T-cell (primary cell): ENCODE measurements at places on chromosomes 5 and 9.

GRCh38 chr5:67552773-67553172, 356.2 kb upstream of the CD180 start:
- DNase-seq = no peak

DNA sequence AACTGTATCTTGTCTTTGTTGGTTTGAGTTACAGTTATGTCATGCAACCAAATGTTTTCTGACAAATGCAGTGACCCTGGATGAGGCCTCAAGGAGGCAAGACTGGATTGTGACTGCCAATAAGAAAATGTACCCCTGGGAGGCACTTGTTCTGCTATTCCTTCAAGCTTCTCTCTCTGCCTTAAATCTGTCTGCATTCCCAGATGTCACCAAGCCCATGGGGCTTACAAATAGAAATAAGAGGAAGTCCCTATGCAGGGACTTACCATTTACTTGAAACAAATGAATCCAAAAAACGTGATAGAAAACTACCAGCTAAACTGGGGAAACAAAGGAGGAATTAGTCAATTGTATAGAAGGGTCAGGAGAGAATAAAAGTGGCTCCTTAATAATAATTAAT, 8.2 kb upstream of the PARP8 start:
- DNase-seq = no peak

DNA sequence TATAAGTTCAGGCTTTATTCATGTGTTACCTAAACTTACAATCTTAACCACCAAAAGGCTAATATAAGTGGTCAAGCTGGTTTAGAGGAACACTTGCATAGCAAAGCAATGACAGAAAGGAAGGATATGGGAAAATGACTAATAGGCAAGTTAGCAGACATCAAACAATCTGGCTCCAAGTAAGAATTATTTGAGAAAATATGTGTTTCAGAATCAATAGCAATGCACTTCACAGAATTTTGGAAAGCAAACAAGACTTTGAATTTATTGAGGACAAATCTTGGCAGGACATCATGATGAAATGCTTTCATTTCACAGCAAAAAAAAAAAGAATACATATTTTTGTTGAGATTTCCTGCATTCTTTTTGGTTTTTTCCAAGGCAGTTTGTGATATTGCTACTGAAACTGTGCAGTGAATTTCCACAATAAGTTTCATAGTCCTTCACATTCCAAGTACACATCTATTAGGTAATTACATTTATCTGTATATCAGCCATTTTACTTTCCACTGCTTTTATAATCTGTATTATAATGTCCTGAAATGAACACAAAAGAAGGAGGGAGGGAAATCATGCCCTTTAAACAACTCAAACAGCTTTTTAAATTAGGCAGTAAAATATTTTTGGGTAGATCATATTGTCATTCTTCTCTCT, 417.9 kb downstream of the NR2F1-AS1 start:
- DNase-seq = no peak

- no peak for DNase-seq
Observed at GRCh38 chr9:82424599-82425120, 436.1 kb downstream of the SPATA31D1 start.

DNA sequence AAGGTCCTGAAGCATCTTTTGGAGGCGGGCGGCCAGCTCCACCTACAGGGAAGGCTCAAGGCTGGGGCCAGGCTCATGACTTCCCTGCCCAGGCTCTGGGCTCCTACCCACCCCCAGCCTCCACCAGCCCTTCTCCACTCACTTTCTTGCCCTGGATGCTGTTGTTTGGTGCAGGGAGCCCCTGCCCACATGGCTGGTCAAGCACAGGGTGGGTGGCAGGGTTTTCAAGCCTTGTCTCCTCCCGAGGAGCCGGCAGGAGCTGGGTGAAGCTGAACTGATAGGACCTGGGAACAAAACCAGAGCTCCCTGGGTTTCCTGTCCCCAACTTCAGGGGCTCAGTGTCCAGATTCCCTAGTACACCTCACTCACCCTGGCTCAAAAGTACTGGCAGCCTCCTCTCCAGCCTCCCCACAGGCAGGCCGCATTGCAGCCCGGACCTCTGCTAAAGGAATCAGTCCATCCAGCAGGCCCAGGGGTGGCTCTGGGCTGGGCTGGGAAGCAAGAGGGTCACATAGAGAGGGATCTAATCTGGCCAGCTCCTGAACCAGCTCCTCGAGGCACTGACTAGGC, 6.9 kb downstream of the SHROOM1 start:
- DNase-seq = no peak

GRCh38 chr9:38226491-38226951, 157.5 kb upstream of the SHB start:
- DNase-seq = no peak

DNA sequence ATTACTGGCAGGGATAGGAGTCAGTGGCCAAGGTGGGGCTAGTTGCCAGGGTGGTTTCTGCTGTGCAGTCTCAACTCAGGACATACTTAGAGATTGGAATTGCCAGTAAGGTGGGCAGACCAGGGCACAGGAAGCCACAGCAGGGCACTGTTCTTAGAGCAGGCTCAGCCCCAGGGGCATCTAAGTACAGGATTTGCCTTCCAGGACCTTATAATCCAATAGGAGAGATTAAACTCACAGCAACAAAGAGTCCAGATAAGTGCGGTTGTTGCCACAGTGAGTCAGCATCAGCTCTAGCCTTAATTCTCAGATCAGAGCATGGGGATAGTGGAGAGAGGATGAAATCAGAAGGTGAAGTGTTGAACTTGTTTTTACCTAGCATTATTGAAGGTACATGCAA, 265.8 kb upstream of the TRPC7 start:
- no peak for DNase-seq

DNA sequence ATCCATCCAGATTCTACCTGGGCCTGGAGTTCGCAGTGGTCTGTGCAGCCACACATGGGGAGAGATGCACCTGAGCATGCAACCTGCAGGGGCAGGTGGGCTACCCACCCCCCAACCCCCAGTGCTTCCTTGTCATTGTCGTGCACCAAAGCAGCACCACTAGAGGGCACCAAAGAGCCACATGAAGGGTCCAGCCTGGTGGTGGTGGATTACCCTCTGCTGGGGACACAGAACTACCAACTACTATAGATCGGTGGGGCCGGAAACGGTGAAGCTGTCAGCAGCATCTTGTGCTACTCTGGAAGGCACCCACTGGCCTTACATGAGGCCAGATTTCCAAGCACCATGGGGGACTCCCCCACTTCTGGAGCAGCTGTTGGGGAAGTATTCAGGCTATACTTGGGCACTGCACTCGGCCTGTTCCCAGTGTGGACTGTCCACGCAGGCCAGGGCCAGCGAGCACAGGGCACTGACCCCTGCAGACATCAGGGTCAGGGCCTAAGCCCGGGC, 60.2 kb upstream of the TBC1D2 start:
- peak; percentile 68 for DNase-seq

GRCh38 chr9:111851553-111851952, 45.1 kb upstream of the UGCG start:
- no peak for DNase-seq

DNA sequence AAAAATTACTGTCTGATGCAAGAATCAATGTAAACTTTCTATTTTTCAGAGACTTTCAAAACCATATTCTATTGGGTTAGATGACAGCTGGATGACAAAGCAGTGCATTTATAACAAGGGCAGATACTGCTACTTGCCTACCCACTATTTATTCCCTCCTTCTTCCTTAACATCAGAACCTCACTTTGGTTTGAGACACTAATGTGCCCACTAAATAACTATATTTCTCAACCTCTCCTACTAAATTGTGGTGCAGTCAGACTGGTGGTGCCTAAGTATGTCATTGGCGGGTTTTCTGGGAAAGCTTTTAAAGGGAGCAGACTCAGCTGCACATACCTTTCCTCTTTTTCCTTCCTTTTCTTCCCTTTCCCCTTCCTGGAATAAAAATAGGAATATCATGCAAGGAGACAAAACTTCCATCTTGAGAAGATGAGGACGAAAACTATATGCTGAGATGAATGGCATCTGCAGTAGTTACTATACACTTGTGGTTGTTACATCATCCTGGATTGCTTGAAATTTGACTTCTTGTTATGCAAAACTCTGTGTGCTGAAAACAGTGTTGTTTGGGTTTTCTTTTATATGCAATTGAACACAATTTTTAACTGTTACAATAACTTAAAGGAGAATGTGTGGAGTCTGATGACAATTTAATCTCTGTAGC, 43.8 kb downstream of the PRR16 start:
- no peak for DNase-seq

- DNase-seq = no peak
Observed at GRCh38 chr5:108295578-108296368, 86.1 kb downstream of the FBXL17 start.

- no peak for DNase-seq
Observed at GRCh38 chr5:170474489-170475274, 29.1 kb upstream of the KCNIP1 start.

GRCh38 chr5:146409054-146409671, 38.0 kb upstream of the TCERG1 start:
- no peak for DNase-seq

- no peak for DNase-seq
Observed at GRCh38 chr5:41842777-41843176, 27.4 kb downstream of the OXCT1 start.

GRCh38 chr9:128216781-128217553, 13.8 kb downstream of the DNM1 start:
- no peak for DNase-seq

DNA sequence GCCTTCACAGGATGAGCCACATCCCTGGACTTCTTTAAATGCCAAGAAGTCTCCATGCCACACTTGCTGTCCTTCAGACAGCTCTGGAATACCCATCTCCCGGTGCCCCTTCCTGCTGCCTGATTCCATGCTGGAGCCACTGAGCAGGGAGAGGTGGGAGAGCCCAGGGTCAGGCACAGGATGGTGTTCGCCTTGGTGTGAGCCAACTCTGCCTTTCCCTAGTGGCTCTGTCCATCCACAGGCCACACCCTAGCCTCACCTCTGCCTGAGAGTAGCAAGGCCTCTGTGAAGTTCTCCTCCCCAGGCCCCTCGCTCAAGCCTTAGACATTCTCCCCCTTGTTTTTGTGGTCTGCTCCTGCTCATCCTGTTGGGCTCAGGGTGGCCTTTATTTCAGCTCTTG, 54.2 kb upstream of the ANGPTL2 start:
- DNase-seq = no peak

DNA sequence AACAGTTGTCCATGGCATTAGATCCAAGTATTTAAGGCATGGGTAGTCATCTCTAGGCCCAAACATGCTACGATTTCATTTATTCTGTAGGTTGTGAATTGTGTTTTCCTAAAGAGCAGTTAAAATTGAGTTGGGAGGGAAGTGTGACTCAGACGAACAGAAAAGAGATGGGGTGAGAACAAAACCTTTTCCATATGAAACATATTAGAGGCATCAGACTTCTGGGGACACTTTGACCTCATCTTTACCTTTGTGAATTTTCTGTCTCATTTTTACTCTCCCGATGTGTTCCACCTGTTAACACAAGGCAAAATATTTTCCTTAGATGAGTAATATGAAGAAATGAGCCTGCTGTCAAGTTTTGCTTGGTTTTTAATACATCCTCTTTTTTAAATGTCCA, 181.3 kb downstream of the ESM1 start:
- no peak for DNase-seq

DNA sequence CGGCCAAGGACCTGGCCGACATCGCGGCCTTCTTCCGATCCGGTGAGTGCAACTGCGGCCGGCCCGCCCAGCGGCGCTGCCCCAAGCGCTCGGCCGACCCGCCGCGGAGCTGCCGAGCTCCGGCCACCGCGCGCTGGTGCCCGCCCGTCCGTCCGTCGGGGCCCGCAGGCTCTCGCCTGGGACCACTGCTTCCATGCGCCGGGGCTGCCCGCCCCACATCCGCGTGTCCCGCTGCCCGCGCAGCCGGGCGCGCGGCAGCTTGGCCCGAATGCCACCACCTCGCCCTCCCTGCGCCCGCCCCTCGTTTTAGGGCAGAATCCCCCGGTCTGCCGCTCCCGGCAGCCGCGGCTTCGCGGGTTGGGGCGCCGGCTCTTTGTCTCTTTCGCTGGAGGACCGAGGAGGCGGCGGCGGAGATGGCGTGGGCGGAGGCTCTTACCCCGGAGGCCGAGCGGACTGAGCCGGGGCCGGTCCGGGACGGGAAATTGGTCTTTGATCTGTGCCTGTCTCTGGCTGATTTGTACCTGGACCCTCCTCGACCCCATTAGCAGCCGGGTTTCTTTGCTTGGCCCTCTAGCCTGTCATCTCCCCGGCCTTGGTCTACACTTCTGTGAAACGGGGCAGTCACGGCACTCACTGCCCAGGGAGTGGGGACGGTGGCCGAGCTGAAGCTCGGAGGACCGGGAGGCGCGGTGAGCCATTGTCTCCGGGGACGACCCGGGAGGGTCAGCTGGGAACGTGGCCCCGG, 871 bp downstream of the TRIO start:
- DNase-seq = peak; percentile 5

DNA sequence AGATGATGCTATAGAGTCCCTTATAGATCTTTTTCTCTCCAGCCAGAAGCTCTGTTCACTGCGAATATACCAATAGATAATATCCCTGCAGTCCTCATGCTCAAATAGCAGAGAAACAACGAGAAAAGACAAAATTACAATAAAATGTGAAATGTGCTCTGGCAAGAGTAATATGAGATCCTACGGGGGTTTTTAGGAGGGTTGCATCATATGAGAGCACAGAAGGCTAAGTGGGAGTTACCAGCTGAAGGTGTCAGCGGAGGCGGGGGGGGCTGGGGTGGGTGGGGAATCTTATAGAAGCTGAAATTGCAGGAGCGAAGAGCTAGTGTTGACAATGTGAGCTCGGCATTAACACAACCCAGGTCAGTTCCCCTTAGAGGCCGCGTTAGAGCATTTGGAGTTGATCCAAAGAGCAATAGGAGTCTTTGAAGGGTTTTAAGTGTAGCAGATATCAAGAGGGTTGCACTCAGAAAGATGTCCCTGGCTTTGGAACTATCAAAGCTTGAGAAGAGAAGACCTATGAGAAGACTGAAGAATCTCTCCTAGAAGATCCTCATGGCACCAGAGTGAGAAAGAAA, 109.7 kb downstream of the BASP1 start:
- no peak for DNase-seq

DNA sequence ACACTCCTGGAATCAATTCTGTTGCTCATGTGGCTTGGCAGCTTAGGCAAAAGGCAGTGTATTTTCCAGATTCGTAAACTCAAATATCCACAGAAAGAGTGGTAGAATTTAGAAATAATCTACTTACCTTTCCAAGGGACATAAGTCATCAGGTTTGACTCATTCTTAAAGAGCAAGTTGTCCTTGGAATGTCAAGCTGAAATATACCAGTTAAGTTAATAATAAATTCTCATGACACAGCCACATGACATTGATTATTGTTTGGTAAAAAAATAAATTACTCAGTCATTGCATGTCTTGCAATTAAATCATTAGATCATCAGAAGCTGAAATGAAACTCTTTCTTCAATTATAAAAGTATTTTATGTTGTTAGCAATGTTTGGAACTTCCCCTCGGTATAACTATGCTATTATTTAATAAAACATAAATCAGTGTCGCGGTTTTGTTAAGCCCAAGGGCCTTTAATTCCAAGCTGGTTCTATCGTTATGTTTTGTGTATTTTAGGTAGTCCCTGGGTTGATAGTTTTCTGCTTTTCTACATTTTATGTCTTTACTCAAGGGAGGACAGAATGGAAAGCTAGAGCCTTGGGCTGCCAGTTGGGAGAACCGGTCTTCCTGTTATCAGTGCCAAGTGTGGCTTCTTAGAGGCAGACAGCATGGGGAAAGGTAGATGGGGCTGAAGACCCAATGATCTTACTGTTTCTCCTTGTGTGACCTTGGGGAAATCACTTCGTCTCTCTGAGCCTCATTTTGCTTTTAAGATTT, 79.3 kb upstream of the PRLR start:
- no peak for DNase-seq
